ENCODE measurements at places on chromosomes 7 and 10. TPM values are rescaled to one million over a fixed set of nuclear protein-coding genes. Genes with fewer than 3 reads are reported as not detected.

Gene PVRIG
- not detected for total RNA-seq

Gene ACTL6B
- not detected for total RNA-seq

Gene OIT3
- not detected for total RNA-seq

Gene GPR85
- 0.22 TPM for total RNA-seq

Gene CALHM1
- total RNA-seq: not detected

Gene ZFAND4
- 9.5 TPM for total RNA-seq

Data from epithelial cell of proximal tubule (primary cell).